ENCODE measurements at places on chromosomes 1 and 21.

DNA sequence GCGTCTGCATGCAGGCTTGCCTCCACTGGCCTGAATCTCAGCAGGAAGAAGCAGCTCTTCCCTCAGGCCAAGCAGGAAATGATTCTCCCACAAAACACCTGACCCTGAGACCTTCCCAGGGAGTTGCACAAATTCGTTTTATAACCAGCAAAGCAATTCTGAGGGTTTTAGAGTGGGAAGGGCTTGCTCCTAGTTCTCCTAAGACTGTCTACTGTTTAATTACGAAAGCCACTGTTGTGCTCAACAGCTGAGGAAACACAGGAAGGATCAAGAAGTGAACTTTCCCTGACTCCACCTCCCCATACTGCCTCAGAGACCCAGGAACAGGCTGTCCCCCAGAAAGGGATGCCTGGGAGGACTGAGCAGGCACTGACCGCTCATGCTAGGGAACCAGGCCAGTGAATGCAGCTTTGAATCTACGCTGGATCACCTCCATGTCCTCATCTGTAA, 37.0 kb upstream of the PUM1 start:
- DNase-seq, result no peak

DNA sequence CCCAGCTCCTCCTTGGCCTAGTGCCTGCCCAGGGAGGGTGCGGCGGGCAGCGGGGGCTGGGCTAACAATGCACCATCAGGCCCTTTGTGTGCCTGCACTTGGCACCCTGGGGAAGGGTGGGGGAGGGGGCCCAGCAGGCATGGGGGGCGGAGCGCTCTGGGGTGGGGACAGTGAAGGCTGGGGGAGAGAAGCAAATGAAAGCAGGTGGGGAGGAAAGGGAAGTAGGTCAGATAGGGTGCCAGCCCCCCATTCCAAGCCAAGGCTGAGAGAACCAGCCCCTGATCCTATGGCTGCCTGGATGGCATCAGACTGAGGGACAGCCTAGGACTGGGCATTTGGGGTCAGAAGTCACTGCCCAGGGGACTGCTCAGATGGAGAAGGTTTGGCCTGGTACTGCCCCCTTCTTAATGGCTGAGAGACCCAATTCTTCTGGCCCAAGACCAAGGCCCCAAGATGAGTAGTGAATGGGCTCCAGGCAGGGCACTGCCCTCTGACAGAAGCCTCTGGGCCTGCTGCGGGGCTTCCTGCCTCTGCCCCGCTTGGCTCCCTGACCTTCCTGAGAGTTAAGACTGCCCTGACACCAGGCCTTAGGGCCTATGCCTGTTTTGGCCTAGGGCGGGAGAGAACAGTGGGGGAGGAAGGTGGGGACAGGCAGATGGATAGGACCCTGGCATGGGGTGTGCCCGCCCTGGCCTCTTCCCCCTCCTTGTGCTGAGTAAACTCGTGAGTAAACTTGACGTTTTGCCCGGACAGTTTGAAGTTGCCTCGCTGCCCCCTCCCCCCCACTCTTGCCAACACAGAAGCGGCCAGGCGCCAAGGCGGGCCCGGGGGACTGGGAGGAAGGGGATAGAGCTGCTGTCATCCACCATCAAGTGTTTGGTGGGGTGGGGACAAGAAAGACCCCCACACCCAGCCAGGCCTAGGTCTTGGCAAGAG, 2.7 kb downstream of the ZBTB7B start:
- DNase-seq, result no peak

- DNase-seq, result no peak
Observed at GRCh38 chr1:18932879-18933278, 23.6 kb downstream of the IFFO2 start.

DNA sequence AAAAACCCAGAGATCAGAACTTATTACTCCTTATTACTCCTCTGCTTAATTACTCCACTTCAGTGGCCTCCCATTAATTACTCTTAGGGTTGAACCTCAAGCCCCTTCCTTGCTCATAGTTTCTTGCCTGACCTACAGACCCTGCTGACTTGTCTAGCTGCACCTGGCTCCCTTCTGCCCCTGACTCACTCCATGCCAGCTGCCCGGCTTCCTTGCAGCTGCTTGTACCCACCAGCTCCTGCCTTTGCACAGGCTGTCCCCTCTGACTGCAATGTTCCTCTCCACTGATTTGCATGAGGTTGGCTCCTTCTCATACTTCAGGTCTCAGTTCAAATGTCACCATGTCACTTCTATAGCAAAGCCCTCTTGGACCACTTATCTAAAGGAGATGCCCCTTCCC, 1.9 kb upstream of the PTPRU start:
- DNase-seq, result no peak

DNA sequence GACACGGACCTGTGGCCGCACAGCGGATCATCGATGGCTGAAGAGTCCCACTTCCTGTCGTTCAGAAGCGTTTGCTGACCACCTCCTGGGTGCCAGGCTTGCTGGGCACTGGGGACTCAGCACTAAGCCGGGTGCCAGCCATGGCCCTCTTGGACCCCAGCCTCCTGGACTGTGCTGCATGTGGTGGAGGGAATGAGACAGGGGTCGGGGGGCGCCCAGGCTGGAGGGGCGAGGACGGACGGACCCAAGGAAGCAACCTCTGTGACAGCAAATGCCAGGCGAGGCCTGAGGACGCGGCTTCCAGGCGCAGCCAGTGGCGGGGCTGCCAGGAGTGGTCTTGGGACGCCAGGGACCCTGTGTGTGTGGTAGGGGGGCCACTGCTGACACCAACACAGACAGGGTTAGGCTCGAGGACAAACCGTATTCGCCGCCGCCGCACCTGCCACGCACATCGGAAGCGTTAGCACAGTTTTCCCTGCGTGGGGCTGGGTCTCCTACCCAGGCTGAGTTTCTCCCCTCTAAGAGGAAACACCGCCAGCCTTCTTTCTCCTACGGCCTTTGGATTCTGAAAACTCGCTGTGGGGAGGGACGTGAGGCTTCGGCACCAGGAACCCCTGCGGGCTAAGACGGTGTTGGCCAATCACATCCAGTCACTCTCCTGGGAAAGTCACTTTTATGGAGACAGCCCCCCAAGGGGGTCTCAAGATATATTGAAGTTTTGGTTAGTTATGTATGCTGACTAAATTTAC, 3.1 kb upstream of the MXRA8 start:
- DNase-seq, result no peak

GRCh38 chr21:27079636-27080240, 112.8 kb upstream of the ADAMTS5 start:
- no peak for DNase-seq

DNA sequence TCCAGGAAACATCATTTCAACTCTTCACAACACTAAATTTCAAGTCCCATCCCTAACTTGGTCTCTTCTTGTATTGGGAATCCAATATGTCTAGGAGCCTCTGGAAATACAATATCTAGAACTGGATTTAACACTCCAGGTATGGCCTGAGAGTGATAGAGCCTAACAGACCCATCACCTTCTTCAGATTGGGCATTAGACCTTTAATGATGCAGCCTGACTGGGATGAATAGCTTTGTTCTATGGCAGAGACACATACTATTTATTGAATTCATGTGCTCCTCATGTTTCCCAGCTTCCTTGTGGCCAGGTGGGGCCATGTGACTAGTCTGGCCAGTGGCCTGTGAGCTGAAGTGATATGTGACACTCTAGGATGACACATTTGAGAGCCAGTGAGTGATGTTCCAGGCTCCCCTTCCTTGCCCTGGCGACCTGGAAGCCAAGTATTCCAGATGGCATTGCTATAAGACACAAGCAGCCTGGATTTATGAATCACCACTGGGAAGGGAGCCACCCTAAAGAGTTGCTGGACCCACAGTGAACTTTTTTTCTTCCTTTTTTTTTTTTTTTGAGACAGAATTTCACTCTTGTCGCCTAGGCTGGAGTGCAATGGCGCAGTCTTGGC, 31.0 kb upstream of the POU3F1 start:
- no peak for DNase-seq

DNA sequence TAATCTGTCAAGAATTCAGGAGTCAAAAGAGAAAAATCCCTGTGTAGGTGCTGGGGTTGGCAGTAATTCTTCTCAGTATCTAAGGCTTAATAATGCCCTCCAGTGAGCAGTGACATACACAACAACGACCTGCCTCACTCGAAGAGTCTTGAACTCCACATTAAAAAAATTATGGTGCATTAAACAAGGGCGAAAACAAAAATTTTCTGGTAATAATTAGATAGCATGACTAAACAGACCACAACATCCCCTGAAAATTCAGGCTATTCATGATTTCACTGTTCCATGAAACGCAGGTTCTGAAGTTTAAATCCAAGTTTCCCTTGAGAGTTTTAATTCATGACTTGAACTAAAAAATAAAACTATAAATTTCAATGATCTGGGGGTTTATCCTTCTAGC, 5.1 kb downstream of the SRSF4 start:
- no peak for DNase-seq

- no peak for DNase-seq
Observed at GRCh38 chr1:46422261-46422871, 28.2 kb downstream of the FAAH start.

DNA sequence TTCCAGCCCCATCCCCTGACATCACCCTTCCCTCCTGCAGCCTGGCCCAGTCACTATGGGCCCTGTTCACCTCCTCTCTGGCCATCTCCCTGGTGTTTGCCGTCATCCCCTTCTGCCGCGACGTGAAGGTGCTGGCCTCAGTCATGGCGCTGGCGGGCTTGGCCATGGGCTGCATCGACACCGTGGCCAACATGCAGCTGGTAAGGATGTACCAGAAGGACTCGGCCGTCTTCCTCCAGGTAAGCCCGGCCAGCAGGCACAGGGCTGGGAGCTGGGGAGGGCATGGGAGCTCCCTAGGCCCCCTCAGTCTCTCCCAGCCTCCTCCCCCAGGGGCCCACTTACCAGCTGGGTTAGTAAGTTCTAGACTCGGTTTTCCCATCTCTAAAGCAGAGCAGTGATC, 52.1 kb downstream of the ELK4 start:
- DNase-seq, result no peak

GRCh38 chr1:13960375-13960987, 260.5 kb downstream of the PRDM2 start:
- DNase-seq, result peak; percentile 48

- no peak for DNase-seq
Observed at GRCh38 chr1:225877580-225877979, 4.6 kb downstream of the TMEM63A start.

DNA sequence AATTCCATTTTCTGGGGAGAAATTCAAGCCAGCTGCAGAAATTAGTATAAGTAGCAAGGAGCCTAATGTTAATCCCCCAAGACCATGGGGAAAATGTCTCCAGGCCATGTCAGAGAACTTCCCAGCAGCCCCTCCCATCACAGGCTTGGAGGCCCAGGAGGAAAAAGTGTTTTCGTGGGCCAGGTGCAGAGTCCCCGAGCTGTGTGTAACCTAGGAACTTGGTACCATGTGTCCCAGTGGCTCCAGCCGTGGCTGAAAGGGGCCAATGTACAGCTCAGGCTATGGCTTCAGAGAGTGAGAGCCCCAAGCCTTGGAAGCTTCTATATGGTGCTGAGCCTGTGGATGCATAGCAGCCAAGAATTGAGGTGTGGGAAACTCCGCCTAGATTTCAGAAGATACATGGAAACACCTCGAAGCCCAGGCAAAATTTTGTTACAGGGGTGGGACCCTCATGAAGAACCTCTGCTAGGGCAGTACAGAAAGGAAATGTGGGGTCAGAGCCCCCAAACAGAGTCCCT, 286.3 kb downstream of the MATN1 start:
- no peak for DNase-seq

DNA sequence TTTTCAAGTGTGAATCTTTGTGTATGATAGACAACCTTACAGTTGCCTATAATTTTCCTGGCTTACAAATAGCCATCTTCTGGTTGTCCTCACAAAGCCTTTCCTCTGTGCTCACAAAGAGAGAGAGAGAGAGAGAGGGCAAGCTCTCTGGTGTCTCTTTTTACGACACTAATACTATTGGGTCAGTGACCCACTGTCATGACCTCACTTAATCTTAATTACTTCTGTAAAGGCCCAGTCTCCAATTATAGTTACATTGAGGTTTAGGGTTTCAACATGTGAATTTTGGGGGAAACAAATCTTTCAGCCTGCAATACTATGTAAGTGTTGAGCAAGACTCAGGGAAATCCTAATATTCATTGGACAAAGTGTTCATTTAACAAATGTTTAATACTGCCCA, 167.4 kb upstream of the COL11A1 start:
- no peak for DNase-seq

GRCh38 chr21:34302521-34302920, 61.3 kb upstream of the KCNE2 start:
- no peak for DNase-seq

DNA sequence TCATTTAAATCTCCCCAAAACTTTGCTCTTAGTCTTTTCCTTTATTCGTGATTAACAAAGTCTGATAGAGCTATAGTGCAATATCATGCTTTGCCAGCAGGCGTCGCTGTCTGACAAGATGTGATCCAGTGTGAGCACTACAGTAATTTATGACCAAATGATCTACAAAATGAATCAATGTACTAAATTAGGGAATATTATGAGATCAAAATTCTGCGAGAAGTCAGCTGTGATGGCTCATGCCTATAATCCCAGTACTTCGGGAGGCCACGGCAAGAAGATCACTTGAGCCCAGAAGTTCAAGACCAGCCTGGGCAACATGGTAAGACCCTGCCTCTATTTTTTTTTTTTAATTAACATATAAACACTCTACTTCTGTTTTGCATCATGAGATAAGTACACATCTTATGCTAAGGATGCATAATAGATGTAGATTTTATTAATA, 3.6 kb upstream of the SPSB1 start:
- DNase-seq, result peak; percentile 86

GRCh38 chr1:19006837-19007271, 50.4 kb upstream of the IFFO2 start:
- no peak for DNase-seq

GRCh38 chr1:145927916-145928643, 796 bp upstream of the RBM8A start:
- DNase-seq, result no peak

GRCh38 chr1:244974106-244974505, 109.8 kb upstream of the HNRNPU start:
- DNase-seq, result no peak

DNA sequence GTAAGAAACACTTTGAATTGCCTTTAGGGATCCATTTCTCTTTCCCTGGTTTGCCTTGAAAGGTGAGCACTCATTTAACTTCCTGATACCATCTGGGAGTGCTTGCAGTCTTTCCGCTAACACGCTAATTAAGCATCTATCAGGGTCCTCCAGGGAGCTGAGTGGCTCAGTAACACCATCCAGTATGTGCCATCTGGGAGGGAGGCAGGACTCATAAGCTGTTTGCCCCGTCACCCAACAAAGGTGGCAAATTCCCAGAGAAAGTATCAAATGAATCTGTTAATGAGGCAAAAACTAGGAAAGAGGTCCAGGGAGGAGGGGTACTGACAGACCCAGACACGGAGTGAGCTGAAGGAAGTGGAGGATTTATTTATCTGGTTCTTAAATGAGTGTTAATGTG, 430.9 kb downstream of the HLX start:
- DNase-seq, result no peak

Measured in stimulated activated CD4-positive, alpha-beta T cell treated with anti-CD3 and anti-CD28 coated beads, Interleukin-1b, Interleukin-23, amount 100 ng/mL, for 1 hour (primary cell).